ENCODE measurements at places on chromosomes 12 and 14.

GRCh38 chr12:124736115-124737039, 127.3 kb downstream of the SCARB1 start:
- no peak for DNase-seq

DNA sequence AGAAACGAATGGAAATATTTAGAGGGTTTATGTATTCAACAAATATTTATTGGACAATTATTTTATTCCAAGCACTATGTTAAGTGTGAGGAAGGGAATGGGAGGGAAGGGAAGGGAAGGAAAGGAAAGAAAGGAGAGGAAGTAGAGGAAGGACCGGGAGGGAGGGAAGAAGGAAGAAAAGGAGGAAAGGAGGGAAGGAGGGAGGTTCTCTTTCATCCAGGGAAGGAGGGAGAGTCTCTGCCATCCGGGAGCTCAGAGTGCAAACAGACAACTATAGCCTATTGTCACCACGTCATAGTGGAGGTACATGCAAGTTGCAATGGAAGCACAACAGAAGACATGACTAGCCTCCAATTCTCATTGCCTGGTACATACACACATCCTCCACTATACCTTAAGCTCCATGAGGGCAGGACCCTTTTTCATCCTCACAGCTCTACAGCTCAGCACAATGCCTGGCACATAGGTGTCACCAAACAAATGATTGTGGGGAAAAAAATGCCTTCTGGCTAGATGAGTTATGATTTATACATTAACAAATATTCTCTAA, 48.1 kb downstream of the DAD1 start:
- DNase-seq: no peak

DNA sequence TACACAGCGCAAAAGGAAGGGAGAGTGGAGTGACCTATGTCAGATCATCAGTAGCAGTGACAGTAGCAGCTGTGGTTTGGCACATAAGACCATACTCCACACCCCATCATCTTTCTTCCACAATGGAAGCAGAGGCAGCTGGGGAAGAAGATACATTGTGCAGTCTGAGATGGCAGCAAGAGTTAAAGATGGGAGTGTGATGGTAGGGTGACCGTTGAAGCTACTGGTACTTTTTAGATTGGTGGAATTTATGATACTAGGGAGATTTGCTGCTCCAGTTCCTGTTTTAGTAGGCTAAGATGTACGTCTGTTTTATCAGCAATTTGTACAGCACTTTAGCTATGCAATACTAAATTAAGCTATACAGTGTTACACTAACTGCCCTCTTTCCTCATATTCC, 291.0 kb downstream of the FUT8 start:
- DNase-seq: no peak

DNA sequence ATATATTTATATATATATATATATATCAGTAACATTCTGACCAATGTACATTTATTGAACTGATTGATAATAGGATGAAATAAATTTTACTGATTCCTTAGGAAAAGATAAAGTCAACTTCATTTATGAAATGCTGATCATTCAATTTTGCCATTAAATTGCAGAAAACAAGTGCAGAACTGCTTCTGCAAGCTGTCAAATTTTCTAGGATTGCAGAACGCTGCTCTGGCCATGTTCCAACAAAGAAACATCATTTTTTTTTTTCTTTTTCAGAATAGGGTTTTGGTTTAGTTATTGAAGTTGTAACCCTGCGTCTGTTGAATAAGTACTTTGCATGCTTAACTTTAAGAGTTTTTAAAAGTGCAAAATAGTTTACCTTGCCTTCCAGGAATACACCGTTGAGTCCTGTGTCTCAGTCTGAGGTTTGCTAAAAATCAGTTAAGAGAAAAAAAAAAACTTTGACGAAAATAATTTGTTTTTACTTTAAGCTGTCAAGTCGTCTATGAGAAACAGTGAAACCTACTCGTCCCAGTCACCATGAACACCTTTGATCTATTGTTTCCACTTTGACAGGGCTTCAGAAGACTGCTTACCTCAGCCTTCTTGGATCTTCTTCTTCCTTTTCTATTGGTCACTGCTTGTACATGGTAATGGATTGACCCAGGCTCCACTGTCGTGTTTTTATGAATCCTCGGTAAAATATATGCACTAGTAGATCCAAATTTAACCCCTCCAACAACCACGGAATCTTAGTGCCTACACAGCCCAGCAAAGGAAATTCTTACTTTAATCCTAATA, at the start of gene KERA:
TSS of gene KERA (minus strand) at position 657 of the 798 bp plus-strand sequence. CDS start 1,743 bp downstream, outside the sequence.
- no peak for DNase-seq

- DNase-seq: peak; percentile 32
These were observed 27.4 kb upstream of the KLRB1 start for GRCh38 chr12:9634969-9635754.

DNA sequence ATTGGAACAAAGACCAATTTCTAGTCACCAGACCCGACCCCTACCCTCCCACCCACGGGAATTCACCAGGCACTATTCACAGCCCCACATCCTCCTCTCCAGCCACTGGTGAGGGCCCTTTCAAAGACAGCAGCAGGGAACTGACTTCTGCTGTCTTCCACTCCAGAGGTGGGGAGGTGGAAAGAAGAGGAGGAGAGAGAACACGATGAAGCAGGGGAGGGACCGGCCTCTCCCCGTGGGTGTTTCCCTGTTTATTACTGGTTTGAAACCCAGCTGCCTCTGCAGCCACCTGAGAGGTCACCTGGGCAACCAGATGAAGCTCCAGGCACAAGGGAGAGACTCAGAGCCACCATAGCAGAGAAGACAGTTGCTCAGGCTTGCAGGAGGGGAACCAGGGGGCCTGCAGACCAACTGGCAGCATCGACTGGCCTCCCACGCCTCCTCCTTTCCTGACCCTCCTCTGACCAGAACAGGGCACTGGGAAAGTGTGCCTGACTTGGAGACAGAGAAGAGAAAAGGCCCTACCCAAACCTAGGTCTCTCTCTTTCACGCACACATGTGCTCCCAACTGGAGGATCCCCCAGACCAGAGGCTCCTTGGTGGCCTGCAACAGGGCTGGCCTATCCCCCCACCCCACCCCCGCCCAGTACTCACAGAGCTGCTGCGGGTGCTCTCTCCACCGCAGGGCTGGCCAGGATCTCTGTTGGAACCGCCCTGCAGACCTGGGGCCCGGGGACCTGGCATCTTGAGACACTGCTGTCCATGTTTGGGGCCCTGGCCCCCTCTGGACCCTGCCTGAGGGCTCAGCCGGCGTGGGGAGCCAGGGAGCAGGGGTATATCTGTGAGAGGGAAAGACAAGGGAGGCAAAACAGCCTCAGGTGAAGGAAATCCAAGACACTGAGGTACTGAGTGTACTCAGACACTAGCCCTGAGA, 22.8 kb downstream of the ANO2 start:
- DNase-seq: no peak

- no peak for DNase-seq
These were observed 764.8 kb upstream of the LRFN5 start for GRCh38 chr14:40841886-40842285.

- DNase-seq: no peak
These were observed 32.9 kb upstream of the IFT81 start for GRCh38 chr12:110091136-110091711.

GRCh38 chr12:53068811-53069585, 10.2 kb downstream of the SPRYD3 start:
- DNase-seq: no peak

- peak; percentile 61 for DNase-seq
These were observed 34.8 kb upstream of the TESC start for GRCh38 chr12:117134059-117134458.

- no peak for DNase-seq
These were observed 31.9 kb downstream of the TSPAN8 start for GRCh38 chr12:71125949-71126348.

DNA sequence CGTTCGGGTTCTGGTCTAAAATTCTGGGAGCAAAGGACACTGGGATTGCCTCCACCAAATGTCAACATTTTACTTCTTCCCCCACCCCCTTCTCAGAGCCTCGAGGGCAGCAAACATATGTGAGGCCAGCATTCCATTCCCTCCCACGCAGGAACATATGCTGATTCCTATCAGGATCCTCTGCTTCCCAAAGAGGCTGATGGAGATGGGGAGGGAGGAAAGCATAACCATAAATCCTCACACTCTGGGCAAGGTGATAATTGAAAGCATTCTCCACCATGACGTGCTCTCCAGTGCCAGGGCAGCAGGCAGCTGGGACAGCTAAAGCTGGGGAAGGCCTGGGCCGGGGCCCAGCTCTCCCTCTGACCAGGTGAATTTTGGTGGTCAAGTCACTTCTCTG, 395.0 kb downstream of the ZFP36L1 start:
- no peak for DNase-seq

DNA sequence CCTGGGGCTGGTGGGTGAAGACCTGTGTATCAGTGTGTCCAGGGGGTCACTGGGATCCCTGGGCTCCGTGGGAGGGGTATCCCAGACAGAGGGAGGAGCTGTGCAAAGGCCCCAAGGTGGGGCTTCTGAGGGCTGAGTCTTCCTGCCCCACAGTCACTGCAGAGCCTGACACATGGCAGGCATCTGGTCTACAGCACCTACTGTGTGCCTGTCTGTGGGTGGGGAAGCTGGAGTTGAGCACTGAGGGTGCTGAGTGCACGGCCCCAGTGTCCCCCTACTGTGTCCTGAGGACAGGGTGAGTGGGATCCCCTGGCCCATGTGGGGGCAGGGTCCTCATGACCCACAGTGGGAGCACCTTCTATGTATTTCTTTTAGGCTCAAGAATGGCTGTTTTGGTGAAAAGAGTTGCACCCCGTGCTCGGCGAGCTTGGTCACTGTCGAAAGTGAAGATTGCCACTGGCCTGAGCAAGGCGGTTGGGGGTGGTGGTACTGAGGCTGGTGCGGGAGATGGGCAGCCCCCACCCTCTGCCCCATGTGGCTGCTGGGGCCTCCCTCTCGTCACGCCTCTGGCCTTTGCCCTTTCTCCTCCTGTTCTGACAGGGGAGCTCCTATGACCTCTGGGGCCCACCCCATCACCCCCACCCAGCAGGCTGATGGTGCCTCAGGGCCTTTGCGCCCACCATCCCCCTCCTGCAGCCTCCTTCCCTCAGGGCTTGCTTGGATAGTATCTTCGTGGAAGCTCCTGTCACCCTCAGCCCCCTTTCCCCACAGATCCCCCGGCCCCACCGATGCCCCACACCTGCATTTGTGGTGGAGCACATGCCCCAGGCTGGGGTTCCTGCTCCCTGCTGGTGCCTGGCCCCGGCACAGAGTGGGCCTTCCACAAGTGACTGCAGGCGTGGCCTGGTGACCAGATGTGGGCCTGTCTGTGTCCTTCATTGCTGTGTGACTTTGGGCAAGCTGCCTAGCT, 55.8 kb downstream of the BEGAIN start:
- DNase-seq: no peak

GRCh38 chr14:102941419-102942011, 19.1 kb downstream of the AMN start:
- no peak for DNase-seq

DNA sequence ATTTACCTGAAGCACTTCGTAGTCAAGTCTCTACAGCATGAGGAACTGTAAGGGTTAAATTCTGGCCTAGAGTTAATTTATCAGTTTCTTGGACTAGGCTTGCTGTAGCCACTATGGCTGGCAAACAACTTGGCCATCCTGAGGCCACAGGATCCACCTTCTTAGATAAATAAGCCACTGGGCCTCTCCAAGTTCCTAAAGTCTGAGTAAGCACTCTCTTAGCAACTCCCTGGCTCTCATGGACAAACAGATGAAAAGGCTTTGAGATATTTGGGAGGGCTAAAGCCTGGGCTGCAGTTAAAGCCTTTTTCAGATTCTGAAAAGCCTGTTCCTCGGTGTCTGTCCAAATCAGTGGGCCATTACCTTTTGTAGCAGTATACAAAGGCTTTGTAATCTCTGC, 675.0 kb downstream of the TMEM121 start:
- DNase-seq: no peak

GRCh38 chr12:91883811-91884210, 261.8 kb downstream of the BTG1 start:
- DNase-seq: no peak

- DNase-seq: no peak
These were observed 19.8 kb downstream of the PLEK2 start for GRCh38 chr14:67392123-67392522.

GRCh38 chr14:32417956-32418552, 89.0 kb downstream of the AKAP6 start:
- DNase-seq: no peak

DNA sequence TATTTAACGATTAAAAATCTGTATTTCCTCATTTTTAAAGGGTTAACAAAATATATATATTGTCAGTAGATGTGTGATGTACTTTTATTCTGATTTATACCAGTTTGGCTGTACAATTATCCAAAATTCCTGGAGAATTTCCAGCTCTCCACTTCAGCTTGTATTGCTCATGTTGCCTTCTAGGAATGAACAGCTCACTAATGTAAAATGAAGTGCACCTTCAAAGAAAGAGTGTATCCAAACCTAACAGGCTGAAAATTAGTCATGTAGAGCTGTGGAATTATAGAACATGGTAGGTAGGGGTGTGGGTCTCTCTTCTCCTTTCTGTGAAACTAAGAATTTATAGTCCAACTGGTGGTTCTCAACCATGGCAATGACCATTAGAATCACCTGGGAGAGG, 362.0 kb downstream of the ETNK1 start:
- no peak for DNase-seq

DNA sequence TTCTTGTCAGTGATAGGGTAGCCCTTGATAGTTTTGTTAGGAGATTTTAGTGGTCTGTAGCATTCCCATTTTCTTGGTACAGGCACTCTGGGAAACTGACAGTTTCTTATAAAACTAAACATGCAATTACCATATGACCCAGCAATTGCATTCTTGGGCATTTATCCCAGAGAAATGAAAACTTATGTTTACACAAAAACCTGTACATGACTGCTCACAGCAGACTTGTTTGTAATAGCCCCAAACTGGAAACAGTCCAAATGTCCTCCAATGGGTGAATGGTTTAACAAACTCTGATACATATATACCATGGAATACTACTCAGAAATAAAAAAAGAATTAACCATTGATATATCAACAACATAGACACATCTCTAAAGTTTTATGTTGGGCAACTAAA, 75.5 kb downstream of the BORCS5 start:
- DNase-seq: no peak

DNA sequence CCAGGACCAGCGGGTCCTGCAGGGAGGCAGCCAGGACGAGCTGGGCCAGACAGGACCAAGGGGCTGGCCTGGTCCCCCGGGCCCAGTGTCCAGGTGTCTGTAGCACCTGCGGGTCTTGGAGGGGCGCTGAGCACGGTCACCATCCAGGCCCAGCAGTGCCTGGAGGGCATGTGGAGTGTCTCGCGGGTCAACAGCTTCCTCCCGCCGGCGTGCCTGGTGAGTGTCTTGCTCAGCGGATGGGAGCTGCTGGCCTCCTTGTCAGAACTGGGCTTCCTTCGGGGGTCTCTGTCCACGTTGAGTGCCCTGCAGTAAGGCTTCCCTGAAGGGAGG, 13.8 kb downstream of the KIF26A start:
- no peak for DNase-seq

DNA sequence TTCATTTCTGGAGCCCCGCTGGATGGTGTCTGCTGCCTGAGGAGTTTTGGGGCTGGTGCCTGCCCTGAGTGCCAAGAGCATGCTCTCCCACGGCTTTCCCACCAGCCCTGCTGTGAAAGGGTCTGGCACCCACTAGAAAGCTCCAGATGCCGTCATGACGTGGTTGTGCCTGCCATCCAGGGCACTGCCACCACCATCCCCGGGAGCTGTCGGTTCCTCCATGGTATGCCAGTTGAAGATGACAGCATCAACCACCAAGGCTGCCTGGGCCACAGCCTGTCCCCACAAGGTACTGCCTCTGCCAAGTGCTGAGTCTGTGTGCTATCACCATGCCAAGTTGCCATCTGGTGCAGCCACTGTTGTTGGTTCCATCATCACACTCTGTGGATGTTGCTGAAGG, 85.9 kb downstream of the TTC8 start:
- no peak for DNase-seq

- DNase-seq: no peak
These were observed 53.8 kb downstream of the PEBP1 start for GRCh38 chr12:118189741-118190191.

Measured in inflammatory macrophage (primary cell).